ENCODE measurements at places on chromosomes 7 and 10. TPM values are rescaled to one million over a fixed set of nuclear protein-coding genes. Genes with fewer than 3 reads are reported as not detected.

The DYNC1I1 gene
- total RNA-seq: 2.2 TPM

The TRIM50 gene
- not detected for total RNA-seq

The TAS2R41 gene
- total RNA-seq: not detected

The POLR3A gene
- total RNA-seq: 15.3 TPM

The GPC2 gene
- total RNA-seq: 9.6 TPM

The PTF1A gene
- not detected for total RNA-seq

The PNLIPRP3 gene
- 0.06 TPM for total RNA-seq

The TMEM229A gene
- total RNA-seq: not detected

The AKR1C4 gene
- not detected for total RNA-seq

The HHEX gene
- 0.06 TPM for total RNA-seq

The GRID1 gene
- total RNA-seq: not detected

The TAS2R5 gene
- not detected for total RNA-seq

The AKR1D1 gene
- not detected for total RNA-seq

The DPY19L1 gene
- 81.7 TPM for total RNA-seq

The SPDYE9 gene
- not detected for total RNA-seq

The LGI1 gene
- not detected for total RNA-seq

The COL1A2 gene
- total RNA-seq: 986 TPM

The ETV1 gene
- 33.2 TPM for total RNA-seq

The OGA gene
- total RNA-seq: 55.3 TPM

The HTR5A gene
- not detected for total RNA-seq

The HTRA1 gene
- 1,894 TPM for total RNA-seq

All from LHCN-M2 (cell line).